ENCODE measurements at places on chromosomes 7 and 10.

DNA sequence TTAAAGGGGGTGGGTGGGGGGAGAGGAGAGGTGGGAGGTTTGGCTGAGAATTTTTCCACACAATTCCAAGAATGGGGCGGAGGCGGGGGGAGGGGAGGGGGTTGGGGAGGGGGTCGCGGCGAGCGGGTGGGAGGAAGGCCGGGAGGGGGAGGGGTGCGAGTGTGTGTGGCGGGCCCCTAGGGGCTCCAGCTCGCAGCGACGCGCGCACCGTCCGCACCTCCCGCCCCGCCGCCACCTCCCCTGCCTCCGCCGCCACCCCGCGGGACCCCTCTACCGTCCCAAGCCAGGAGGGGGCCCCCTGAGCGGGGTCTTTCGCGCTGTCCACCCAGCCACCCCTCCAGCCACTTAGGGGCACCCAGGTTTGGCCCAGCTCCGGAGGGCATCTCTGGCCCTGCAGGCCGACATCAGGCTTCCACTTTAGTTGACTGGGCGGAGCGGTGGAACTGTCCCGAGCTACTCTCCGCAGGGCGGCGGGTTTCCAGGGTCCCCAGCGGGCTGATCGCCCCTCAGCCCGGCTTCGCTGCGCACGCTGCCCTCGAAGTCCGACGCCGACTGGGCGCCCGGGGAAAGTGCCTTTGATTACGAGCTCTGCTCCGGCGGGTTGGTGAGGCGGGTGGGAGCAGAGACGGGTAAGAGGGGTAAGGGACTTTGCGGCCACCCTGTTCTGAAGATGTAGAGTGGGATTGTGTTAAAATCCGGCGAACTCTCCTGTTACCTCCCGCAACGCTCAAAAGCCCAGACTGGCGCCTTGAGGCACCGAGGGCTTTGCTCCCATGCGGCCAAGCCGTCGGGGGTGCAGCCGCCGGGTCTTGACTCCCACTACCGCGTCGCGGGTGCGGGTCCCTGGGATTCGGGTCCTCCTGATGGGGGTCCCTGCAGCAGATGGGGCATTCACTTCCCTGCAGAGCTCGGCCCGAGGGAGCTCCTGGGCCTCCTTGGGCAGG is 1.8 kb upstream of the VAX1 start:
- peaks cover 3% of the 10 kb centered on the region for H3K36me3 ChIP-seq
- H3K27me3 ChIP-seq, result peaks cover 31% of the 10 kb centered on the region
- DNase-seq, result no peak
- H3K27ac ChIP-seq, result no peak overlapping the region

DNA sequence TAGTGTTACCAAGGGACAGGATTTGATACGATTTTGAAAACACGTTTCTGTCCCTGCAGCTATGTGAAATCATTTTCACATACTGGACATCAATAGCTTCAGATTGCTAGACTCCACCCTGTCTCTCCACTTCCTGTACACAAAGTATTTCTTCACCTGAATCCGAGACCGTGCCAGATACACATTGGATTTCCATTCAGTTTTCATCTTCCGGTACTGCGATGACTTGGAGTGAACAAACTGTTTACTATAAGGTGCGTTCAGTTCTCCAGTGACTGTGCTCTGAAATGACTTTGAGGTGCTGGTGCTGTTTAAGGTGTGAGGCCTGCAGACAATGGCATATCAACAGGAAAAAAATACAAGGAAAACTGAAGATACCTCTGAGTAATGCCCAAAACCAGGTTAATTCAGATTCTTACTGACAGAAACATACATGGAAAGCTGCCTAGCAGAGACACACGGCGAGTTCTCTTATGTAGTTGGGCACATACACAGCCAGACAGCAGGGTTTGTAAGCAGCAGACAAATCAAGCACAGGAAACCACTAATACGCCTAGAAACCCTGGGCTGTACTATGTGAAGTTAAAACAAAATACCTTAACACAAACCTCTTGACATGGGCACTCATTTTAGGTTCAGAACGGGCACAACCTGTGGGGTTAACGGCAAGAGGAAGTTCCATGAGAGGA is 119.2 kb downstream of the GALNT11 start:
- peaks cover 41% of the 10 kb centered on the region for H3K36me3 ChIP-seq
- H3K4me3 ChIP-seq, result no peak overlapping the region
- peak overlapping the region; percentile 28 for H3K27ac ChIP-seq
- no peaks in the 10 kb centered on the region for H3K27me3 ChIP-seq
- H3K4me1 ChIP-seq, result no peaks in the 10 kb centered on the region
- no peak for DNase-seq

DNA sequence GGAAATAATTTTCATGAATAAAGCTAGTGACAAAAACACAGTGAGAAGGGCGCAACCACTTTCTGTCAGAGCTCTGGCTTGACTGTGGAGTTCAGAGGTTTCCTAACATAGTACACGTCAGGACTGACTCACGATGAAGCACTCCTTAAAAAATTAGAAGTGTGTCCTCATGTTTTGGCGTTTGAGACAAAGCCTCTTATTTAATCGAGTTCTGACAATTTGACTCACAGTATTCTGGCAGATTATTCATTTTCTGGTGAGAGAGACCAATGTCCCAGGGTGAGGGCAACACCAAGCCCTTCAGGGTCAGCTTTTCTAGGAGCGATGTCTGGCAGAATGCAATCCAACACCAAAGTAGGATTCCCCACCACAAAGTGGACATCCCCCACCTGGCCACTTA is 108.7 kb downstream of the DIP2C start:
- H3K4me3 ChIP-seq, result no peak overlapping the region
- DNase-seq, result no peak
- peaks cover 3% of the 10 kb centered on the region for H3K27me3 ChIP-seq
- H3K4me1 ChIP-seq, result no peaks in the 10 kb centered on the region
- no peak overlapping the region for H3K27ac ChIP-seq
- H3K36me3 ChIP-seq, result no peaks in the 10 kb centered on the region

GRCh38 chr7:16205466-16205865 is 215.9 kb downstream of the CRPPA start:
- DNase-seq, result no peak
- H3K36me3 ChIP-seq, result no peaks in the 10 kb centered on the region
- no peak overlapping the region for H3K4me3 ChIP-seq
- H3K27ac ChIP-seq, result no peak overlapping the region

DNA sequence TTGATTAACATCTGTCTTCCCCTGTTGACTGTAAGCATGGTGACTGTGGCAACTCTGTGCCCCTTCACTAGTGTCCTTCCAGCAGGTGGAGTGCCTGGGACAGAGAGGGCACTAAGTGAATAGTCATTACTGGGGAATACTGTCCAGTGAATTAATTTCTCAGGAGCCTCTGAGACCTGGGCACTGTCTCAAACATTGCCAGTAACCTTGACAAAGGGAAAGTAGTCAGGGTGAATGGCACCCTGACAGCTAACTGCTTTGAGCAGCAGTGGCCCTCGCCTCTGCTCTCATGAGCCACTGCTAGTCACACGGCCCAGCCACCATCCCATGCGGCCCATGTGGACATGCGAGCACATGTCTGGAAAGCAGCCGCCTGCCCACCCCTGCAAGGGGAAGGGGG is 13.1 kb upstream of the GRB10 start:
- H3K27me3 ChIP-seq, result peaks cover 13% of the 10 kb centered on the region
- no peaks in the 10 kb centered on the region for H3K36me3 ChIP-seq

- no peak for DNase-seq
- H3K27ac ChIP-seq, result no peak overlapping the region
- no peaks in the 10 kb centered on the region for H3K27me3 ChIP-seq
- no peaks in the 10 kb centered on the region for H3K36me3 ChIP-seq
- H3K4me1 ChIP-seq, result no peaks in the 10 kb centered on the region
- H3K4me3 ChIP-seq, result no peak overlapping the region
Observed at GRCh38 chr7:81294897-81295515, 376.2 kb upstream of the SEMA3C start.

DNA sequence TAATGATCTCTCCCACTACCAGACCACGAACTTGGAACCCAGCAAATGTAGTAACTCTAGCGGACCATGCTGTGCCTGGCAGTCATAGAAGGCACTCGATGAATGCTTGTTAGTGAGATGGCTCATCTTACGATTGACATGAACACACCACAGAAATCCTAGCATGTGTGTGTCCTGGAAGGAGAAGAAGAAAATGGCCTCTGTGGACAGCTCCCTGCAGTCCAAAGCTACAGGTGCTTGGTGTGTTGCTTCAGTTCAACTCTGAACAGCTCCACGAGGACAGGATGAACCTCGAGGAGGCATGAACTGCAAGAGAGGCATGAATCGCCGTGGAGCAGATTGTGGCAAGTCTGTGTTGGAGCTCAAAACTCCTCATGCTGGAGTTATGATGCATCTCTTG is 93.5 kb downstream of the KLF6 start:
- no peak overlapping the region for H3K27ac ChIP-seq
- peaks cover 2% of the 10 kb centered on the region for H3K4me1 ChIP-seq
- no peak overlapping the region for H3K4me3 ChIP-seq
- no peaks in the 10 kb centered on the region for H3K36me3 ChIP-seq
- no peak for DNase-seq

DNA sequence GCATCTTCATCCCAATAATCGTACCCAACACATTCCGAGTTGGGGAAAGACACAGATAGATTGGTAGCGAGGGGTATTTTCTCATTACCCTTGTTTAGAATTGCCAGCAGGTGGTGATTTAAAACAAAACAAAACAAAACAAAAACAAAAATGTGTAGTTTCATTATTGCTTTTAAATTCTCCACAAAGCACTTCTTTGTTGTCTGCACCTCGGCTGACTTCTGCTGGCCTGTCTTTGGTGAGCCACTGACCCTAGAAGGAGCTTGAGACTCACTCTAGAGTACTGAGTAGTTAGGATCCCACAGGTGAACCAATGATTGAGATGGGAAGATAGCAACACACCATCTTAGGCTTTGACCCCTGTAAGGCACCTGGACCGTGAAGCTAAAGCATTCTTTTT is 105.4 kb upstream of the BET1 start:
- no peak overlapping the region for H3K27ac ChIP-seq
- H3K4me1 ChIP-seq, result peaks cover 3% of the 10 kb centered on the region
- H3K36me3 ChIP-seq, result peaks cover 1% of the 10 kb centered on the region
- H3K27me3 ChIP-seq, result no peaks in the 10 kb centered on the region
- H3K4me3 ChIP-seq, result no peak overlapping the region

GRCh38 chr10:92829042-92829785 is 19.1 kb upstream of the EXOC6 start:
- H3K36me3 ChIP-seq, result no peaks in the 10 kb centered on the region
- no peak overlapping the region for H3K27ac ChIP-seq
- H3K4me1 ChIP-seq, result peaks cover 32% of the 10 kb centered on the region

DNA sequence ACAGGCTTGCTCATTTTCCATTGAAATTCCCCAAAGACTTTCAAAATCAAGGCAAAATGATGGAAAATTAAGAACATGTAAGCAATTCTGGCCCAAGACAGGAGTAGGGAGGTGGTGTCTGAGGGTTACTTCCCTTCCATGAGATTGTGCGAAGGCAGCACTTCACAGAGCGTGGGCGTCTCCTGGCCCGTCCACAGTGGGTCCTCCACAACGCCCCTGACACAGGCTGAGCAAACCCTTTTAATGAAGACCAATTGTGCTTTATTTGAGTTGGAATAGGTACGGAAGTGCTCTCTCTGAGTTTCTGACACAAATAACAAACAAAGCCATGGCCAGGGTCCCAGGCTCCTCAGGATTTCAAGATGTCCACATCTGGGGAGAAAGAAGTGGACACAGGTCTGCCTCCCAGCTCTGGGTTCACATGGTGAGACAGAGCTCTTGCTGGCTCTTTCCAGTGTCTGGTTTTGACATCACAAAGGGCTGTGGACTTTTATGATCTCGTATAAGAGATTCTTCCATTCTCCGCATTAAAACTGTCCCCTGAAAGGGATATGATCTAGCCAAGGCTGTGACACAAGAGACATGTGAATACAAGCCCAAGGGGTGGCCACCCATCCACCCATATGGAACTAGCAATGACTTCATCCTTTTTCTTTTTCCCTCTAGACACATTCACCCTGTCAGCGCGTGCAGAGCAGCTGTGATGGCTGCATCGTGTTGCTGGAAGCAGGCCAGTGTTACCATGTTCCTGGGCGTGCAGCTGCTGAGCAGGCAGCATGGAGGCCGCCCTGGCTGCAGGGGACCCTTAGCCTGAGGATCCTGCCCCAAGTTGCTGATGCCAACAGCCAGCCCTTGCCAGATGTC is 145.6 kb downstream of the ADAM12 start:
- no peaks in the 10 kb centered on the region for H3K36me3 ChIP-seq
- no peak overlapping the region for H3K27ac ChIP-seq
- H3K4me3 ChIP-seq, result no peak overlapping the region
- DNase-seq, result no peak
- no peaks in the 10 kb centered on the region for H3K4me1 ChIP-seq
- peaks cover 6% of the 10 kb centered on the region for H3K27me3 ChIP-seq

DNA sequence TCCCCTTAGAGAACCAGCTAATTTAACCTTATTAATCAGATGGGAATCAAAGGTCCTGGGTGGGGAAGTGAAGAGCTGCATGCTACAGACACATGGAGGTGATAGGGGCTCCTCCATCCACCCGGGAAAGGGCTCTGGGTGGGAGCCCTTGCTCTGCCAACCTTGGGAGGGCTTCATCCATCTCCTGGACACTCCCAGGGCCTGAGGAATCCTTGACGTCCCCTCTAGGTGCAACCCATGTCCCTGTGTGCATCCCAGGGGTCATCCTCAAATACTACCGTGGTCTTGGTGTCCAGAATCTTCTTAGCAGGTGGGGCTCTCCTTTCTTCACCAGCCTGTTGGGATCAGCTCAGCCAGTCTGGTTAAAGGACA is 55.4 kb upstream of the IGFBP3 start:
- H3K27ac ChIP-seq, result no peak overlapping the region
- peaks cover 5% of the 10 kb centered on the region for H3K27me3 ChIP-seq
- H3K4me1 ChIP-seq, result no peaks in the 10 kb centered on the region
- H3K4me3 ChIP-seq, result no peak overlapping the region
- DNase-seq, result no peak

DNA sequence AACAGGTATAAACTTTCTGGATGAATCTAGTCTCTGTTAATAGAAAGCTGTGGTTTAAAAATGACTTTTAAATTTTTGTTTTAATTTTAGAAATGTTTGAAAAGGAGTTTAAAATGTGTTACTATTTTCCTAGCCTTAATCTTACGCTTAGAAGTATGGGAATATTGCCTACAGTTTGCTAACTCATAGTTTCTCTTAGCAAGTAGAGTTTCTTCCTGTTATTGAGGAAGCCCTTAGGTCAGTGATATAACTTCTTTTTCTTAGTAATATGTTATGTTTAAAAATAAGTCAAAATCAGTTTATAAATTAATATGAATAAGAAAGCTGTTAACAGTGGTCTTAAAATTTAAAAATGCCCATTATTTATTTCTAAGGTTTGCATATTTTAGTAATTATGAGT is 3.1 kb downstream of the STARD3NL start:
- peaks cover 49% of the 10 kb centered on the region for H3K4me1 ChIP-seq
- H3K27ac ChIP-seq, result no peak overlapping the region
- no peak for DNase-seq
- H3K4me3 ChIP-seq, result no peak overlapping the region
- peaks cover 8% of the 10 kb centered on the region for H3K36me3 ChIP-seq
- no peaks in the 10 kb centered on the region for H3K27me3 ChIP-seq

Measured in memory B cell (primary cell).